Stimulated activated CD4-positive, alpha-beta T cell treated with anti-CD3 and anti-CD28 coated beads, Interleukin-4, amount 100 ng/mL, for 4 hours (primary cell): ENCODE measurements at places on chromosomes 13 and 19.

GRCh38 chr13:79905018-79905417 lies 424.1 kb downstream of the NDFIP2 start:
- DNase-seq: no peak

DNA sequence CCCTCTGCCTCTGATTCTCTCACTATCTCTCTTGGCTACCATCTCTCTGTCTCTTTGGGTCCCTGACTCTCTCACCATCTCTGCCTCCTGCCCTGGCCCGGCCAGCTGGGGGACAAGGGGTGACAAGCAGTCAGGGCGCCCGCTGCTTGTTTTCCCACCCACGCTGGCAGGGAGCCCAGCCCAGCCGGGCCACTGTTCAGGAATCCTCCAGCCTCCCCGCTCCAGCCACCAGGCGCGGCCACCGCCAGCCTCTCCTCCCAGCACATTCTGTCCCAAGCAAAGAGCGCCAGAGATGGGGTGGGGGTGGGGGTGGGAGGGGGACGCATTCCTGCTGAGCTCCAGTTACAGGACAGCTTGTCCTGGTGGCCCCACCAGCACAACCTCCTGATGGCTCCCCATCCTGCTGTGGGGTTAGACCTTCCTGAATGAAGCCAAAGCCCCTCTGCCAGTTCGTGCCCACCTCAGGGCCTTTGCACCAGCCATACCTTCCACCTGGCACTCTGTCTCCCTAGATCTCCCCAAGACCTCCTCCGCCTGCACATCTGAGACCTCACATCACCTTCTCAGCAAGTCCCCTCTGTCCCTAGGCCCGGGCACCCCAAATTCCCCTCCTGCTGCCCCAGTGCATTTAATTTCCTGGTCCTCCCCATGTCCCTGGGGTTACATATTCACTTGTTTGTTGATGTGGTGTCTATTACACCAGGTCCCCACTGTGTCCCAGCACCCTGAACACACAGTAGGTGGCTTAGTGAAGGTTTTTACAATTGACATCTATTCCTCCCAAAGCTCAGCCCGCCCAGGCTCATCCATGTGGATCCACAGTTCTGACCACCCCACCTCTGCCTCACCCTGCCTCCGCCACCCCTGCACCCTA lies 12.5 kb downstream of the ARRDC2 start:
- DNase-seq: no peak

DNA sequence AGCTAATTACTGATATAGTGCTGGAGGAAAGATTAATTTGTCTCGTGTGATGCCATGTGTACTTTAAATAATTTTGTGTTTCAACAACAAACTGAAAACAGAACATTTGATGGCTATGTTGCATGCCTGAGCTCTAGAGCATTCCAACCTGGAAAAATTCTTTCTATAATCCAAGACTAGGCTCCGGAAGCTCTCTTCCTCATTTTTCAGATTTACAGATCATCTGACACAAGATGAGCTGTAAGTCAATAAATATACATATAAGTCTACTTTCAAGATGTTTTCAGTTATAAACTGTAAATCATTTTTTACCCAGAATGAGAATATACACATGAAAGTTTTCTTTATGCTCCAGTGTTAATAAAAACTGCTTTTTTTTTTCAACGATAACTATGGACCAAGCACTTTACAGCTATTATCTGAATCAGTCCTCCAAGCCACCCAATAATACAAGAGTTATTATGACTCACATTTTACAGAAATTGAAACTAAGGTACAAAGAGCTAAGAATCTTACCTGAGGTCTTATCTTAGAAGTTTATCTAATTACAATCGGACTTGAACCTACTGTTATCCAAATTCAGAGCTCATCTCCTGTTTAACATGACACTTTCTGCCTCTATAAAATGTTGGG lies 6.4 kb upstream of the FOXO1 start:
- no peak for DNase-seq

GRCh38 chr13:91295712-91296410 lies 51.6 kb upstream of the MIR17HG start:
- DNase-seq: no peak

- DNase-seq: no peak
These were observed 29.2 kb downstream of the ZNF146 start for GRCh38 chr19:36244066-36244465.

DNA sequence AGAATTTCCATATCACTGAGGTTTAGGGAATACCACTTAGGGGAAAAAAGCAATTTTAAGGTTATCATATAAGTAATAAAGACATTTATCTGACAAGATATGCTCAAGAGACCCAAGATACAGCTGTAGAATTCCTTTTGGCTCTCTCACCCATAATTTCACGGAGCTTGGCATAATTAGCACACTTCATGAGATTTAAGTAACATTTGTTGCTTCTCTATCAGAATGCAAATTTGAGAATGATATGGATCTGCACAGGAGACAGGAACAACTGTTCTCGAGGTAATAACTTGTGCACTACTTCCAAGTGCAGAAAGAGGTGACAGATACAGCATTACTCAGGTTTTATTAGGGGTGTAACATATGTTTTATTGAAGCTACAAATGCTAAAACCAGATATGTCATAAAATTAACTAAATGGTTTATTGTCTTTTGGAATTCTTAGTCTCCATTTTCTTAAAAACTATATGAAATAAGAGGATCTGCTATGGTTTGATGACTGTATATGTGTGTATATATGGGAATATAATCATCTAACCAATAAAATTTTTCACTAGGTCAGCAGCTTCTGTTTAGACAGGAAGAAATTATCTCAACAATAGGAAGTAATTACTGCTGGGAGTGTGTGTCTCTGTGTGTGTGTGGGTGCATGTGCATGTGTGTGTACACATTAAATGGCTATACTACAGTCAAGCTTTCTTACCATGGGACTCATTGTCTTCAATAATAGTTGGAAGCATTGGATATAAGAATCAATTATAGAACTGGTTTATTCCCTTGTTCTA lies 401.3 kb downstream of the PCDH17 start:
- no peak for DNase-seq

- no peak for DNase-seq
These were observed 924 bp downstream of the TNFSF13B start for GRCh38 chr13:108270442-108270841.

DNA sequence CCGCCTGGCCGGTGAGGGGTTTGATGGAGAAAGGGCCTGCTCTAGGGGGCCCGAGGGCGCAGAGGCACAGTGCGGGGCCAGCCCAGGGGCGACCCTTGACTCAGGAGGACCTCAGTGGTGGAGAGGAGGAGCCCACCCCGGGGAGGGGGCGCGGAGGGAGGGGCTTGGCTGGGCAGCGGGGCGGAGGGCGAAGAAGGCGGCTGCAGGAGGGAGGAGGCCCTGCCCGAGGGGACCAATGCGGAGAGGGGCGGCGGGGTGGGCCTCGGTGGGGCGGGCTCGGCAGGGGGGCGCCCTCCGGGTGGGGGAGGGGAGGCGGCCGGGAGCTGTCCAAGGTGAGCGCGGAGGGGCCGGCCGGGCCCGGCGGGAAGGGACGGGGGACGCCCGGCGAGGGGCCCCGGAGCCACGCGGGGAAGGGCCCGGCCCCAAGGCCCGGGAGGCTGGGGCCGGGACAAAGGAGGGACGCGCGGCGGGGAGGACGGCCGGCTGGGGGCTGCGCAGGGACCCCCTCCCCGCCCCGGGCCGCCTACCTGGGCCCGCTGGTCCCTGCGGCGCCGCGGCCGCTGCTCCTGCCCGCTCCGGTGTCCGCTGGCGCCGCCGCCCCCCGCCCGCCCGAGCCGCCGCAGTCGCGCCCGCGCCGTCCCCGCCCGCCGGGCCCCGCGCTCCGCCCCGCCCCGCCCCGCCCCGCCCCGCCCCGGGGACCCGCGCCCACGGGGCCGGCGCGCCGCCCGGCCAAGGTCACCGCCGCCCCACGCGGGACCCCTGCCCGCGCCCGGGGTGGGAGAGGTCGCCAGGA lies at the start of gene DIRAS1:
DIRAS1 (minus strand) TSS at position 596 of the 793 bp plus-strand sequence. CDS start 3,566 bp downstream, outside the sequence.
- DNase-seq: no peak

- DNase-seq: no peak
These were observed 407.3 kb downstream of the DACH1 start for GRCh38 chr13:71459708-71460107.

DNA sequence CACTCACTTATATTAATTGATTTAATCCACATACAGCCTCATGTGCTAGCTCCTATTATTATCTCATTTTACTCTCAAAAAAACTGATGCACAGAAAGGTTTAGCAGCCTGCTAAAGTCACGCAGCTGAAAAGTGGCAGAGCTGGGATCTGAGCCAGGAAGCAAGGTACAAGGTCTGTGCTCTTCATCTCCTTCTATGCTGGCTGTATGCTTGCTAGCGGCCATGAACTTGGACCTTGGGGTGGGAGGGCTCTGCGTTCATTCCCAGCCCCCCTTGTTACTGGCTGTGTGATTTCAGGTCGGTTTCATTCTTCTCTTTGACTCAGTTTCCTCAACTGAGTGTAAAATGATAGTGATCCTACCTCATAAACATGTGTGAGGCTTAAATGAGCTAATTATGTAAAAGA lies 69.8 kb downstream of the ALOX5AP start:
- DNase-seq: no peak

DNA sequence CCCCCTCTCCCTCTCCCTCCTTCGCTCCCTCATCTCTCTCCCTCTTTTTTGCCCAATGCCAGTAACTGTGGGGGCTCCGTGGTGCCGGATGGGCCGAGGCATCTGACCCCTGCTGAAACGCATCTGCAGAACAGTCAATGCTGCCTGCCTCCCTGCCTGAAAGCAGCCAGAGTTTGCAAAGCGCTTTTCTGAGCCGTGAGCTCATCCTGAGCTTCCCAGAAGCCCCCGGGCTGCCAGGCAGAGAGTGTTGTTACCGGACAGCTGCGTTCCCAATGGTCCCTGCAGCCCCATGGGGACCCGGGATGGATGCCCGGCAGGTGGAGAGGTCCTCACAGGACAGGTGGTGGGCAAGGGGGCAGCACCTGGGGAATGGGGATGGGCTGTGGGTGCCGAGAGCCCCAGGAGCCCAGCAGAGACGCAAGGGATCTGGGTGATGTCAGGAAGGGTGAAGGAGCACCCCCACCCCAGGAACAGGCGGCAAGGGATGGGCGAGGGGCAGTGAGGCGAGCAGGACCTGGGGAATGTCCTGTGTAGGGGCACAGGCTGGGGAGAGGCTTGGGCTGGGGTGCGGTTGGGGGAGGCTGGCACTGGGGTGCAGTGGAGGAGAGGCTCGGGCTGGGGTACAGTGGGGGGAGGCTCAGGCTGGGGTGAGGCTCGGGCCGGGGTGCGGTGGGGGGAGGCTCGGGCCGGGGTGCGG lies 33.0 kb downstream of the GPX4 start:
- DNase-seq: no peak

DNA sequence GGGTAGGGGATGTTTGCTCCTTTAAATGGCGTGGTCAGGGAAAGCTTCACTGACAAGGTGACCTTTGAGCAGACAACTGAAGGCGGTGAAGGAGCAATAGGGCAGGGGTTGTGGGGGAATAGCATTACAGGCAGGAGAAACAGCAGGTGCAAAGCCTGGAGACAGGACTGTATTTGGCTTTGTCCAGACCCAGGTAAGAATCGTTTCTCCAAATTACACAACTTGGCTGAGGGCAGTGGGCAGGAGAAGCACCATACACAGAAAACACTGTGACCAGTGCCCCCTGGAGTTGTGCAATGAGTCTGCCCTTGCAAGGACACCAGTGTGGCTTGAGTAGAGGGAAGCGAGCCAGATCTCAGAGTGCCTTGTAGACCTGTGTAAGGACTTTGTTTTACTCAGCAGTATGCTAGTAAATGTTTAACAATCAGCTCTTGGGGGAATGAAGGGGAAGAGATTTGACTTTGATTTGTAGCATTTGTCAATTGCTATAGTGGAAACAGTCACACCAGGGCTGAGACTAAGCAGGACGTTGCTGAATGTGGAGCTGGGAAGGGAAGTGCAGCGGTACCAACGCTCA lies 360.0 kb downstream of the DCT start:
- DNase-seq: no peak

- no peak for DNase-seq
These were observed 33.2 kb downstream of the RNASEH2B start for GRCh38 chr13:50942630-50943311.

DNA sequence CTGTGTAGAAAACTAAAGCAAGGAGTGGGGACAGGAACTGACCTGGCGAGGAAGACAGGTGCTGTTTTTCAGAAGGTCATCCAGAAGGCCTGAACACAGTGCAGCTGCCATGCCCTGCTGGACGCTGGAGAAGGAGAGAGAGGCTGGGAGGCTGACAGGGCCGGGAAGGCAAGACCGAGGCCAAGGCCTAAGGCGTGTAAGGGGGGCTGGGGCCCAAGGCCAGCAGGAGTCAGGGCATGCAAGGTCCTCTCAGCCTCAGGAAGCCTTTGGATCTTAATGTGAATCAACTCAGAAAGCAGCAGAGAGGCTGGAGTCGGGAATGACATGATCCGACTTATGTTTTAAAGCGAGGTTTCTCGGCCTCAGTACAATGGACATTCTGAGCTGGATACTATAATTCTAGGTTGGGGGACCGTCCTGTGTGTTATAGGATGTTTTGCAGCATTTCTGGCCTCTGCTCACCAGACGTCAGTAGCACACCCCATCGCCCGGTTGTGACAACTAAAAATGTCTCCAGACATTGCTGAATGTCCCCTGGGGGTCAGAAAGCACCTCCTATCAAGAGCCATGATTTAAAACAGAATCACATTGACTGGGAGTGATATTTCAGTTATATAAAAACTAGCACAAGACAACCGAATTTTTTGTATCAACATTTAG lies 530.4 kb downstream of the MYO16 start:
- DNase-seq: no peak

GRCh38 chr19:572743-573518 lies 535 bp downstream of the BSG start:
- no peak for DNase-seq
